Stimulated activated CD4-positive, alpha-beta T cell treated with anti-CD3 and anti-CD28 coated beads, Interleukin-12 subunit alpha, Interleukin-12 subunit beta, amount 100 ng/mL, for 24 hours (primary cell): ENCODE measurements at places on chromosomes 13 and 19.

GRCh38 chr19:13104360-13104847 lies 1.7 kb upstream of the LYL1 start:
- no peak for DNase-seq

DNA sequence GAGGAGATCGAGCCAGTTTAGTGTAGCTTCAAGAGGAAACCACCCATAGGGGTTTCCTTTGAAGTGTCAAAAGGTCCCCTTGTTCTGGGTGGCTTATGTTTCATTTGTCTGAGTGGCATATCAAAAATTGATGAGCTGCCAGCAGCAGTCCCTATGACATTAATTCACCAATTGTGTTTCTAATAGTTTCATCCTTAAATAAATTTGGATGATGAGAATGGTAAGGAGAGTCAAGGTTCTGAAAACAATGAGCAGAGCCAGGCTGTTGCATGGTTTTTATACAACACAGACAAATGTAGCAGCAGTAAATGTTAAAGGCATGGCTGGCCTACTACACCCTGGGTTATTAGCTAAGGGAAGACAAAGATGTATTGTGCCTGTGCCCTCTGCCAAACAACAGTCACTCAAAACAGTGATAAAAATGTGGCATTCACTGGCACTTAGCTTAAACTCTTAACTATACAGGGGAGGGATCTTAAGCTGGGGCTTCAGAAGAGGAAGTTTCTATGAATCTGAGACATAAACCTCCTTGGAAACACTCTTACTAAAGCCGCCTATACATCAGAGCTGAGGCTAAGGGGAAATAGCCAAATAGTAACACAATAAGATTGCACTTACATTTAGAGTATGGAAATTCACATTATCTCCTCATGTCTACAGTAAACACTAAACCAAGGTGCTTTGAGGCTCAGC lies 200.5 kb downstream of the POU4F1 start:
- DNase-seq: no peak

GRCh38 chr19:29610574-29611271 lies 4.6 kb downstream of the POP4 start:
- DNase-seq: peak; percentile 81

- DNase-seq: no peak
Measured at GRCh38 chr13:23990455-23990854, 93.2 kb upstream of the C1QTNF9B start.
